ENCODE measurements at places on chromosomes 3 and 15. TPM values are rescaled to one million over a fixed set of nuclear protein-coding genes. Genes with fewer than 3 reads are reported as not detected.
A peak's percentile ranks its signal among the peaks of the same experiment; 100 is the strongest.

PP2D1 gene
- total RNA-seq, result not detected

DNA sequence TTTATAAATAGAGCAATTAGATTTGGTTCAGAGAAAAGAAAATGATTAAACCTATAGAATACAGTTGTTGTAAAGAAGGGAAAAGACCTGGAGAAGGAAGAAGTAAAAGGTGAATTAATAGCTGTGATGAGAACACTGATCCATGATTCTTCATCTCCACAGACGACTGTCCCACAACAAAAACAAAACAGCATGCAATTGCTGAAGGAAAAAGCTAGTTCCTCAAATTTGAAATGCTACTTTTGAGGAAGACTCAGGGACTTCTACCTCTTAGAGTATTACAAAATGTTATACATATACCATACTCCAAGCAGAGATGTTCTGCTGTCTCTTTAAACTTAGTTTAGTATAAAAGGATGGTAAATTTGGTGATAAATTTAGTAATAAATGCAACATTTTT, 21.5 kb downstream of the ALCAM start:
- peaks cover 28% of the 10 kb centered on the region for H3K36me3 ChIP-seq
- peaks cover 37% of the 10 kb centered on the region for H3K4me1 ChIP-seq
- H3K27me3 ChIP-seq, result no peaks in the 10 kb centered on the region
- peak overlapping the region; percentile 56 for H3K27ac ChIP-seq

GLDN gene
- not detected for total RNA-seq

DNA sequence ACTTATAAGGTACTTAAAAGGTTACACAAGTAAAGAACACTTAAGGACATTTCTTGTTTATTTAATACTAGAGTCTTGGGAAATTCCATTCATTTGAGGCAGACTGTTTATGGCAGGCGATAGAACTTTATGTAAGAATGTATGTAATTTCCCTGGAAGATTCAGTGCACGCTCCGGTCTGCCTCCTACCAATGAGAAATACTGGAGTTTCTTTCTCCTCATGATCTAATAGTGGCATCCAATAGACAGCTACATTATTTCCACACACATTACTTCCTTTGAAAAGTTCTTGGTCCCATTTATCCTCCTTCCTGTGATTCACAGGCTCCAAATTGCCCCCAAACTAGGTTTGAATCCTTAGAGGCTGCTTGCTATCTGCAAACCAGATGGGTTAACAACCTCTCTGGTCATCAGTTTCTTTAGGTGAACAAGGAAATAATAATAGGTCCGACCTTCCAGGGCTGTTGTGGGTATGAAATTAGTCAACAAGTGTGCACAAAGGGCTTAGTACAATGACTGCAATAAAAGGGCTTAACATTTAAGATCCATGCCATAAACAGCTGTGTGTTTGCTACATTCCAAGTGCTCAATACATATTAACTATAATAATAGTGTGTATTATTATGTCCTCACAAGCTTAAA, 30.7 kb downstream of the EIF4E3 start:
- no peaks in the 10 kb centered on the region for H3K27me3 ChIP-seq
- no peak for DNase-seq
- H3K4me1 ChIP-seq, result peaks cover 35% of the 10 kb centered on the region
- H3K4me3 ChIP-seq, result peak overlapping the region; percentile 36
- peak overlapping the region; percentile 89 for H3K27ac ChIP-seq

GRCh38 chr3:43370293-43370980, 84.1 kb downstream of the SNRK start:
- peaks cover 8% of the 10 kb centered on the region for H3K36me3 ChIP-seq
- H3K27ac ChIP-seq, result no peak overlapping the region
- no peaks in the 10 kb centered on the region for H3K4me1 ChIP-seq
- H3K27me3 ChIP-seq, result no peaks in the 10 kb centered on the region

DNA sequence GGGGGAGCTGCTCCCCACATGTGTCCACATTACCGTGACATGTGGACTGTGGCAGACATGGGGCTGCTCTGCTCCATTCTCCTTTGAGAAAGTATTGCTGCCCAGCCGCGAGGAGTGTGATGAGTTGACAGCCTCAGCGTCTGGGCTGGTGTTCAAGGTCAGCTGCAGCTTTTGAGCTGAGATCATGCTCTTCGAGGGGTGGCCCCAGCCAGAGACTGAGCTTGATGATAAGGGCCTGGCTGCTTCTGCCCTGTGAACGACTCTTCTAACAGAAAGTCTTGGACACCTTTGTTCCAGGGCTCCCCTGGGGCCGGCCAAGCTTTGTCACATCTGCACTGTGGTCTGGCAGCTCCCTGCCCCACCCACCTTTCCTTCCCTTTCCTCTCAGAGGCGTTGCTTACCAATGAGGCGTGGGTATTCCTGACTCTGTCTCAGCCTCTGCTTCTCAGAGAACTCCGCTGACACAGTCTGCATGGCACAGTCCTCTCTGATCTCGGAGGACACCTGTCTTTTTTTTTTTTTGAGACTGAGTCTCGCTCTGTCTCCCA, 86.6 kb downstream of the CHRD start:
- peak; percentile 59 for DNase-seq
- no peaks in the 10 kb centered on the region for H3K36me3 ChIP-seq
- H3K4me1 ChIP-seq, result no peaks in the 10 kb centered on the region
- no peak overlapping the region for H3K4me3 ChIP-seq
- H3K27me3 ChIP-seq, result peaks cover 22% of the 10 kb centered on the region
- H3K27ac ChIP-seq, result no peak overlapping the region

All from osteocyte (in vitro differentiated cells).